NCI-H526 (cell line): ENCODE measurements at places on chromosomes 4 and X.

- DNase-seq, result no peak
These were observed 54.8 kb downstream of the COQ2 start for GRCh38 chr4:83229791-83230190.

DNA sequence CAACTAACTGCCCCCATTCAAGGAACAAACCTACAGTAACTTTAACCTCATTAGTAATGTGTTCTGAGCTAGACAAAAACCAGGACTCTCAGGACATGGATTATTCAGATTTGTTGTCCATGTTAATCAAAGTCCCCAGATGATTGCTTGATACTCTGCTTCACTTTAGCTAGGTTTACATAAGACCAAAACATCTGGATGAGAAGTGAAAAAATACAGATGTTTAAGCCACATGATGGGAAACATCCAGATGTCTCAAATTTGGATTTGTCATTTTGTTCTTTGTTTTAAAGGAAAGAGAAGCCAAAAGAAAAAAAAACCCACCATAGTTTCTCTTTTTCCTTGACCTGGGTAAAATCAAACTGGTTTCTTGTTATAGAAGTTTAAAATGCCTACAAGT is 48.5 kb upstream of the NRK start:
- DNase-seq, result no peak

DNA sequence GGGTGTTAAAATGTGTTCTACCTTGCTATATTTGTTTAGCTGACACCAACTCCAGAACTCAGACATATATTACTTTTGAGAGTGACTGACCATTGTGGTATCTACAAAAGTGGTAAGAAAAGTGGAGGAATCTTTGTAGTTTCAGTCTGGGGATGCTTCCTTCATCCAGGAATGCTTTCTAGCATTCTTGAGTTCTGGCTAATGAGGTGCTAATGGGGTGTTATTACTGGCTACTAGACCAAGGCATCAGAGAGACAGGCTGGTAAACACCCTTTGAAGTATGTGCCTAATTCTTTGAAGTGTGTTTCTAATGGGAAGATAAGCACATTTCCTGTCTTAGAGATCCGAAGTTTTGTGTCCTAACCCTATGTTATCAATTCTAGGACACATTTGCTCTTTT is 310.4 kb downstream of the SPRY1 start:
- DNase-seq, result no peak

DNA sequence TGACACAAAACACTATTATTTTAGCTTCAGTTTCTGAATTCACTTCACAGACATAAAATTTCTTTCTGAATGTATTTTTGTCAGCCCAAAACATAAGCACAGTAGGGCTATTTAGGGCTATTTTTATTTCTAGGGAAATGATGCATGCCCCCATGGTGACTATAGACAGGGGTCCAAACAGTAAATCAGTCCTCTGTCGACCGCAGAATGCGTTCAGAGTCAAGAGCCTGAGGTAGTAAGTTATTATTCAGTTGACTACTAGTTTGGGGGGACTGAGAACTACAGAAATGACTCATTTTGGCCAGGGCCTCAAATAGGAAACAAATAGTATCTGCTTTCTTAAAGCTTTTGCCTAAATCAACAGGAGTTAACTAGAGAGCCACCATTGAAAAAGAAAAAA is 414.4 kb downstream of the AFF2 start:
- no peak for DNase-seq

GRCh38 chr4:143380629-143381028 is 44.0 kb downstream of the GAB1 start:
- no peak for DNase-seq

GRCh38 chrX:22155126-22155525 is 117.6 kb upstream of the CBLL2 start:
- DNase-seq, result no peak

DNA sequence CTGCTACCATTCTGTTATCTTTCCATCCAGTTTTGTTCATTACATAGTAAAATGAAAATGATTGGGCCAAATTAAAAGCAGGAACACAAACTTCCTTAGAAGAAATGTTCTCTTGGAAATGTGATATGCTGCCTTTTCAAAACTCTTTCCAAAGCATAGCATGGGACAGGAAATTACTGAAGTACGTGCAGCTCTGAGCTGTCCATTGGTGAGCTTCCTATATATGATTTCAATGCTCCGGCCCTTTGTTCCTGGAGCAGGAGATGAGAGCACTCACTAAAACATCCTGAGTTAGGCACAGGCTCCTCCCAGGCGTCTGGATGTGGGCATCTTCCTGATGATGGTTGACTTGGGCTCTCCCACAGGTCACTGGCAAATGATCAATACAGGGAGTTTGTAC is 33.0 kb upstream of the ANXA3 start:
- no peak for DNase-seq

DNA sequence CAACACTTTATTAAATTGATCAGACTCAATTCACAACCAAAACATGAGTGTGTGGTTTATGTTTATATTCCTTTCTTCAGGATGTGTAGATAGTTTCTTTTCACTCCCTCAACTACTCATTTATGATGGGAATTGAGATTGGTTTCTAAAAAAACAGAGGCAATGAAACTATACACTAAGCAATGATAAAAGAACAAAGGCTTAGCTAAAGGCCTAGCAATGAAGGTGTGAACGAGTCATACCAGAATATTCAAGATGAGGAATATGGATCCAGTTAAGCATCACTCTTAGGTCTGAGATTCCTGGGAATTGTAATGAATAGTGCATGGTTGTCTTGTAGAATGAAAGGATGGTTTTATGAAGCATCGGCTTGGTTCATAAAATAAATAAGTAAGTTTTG is 17.5 kb upstream of the RASL11B start:
- DNase-seq, result no peak

GRCh38 chr4:22794732-22795131 is 102.0 kb downstream of the GBA3 start:
- no peak for DNase-seq

DNA sequence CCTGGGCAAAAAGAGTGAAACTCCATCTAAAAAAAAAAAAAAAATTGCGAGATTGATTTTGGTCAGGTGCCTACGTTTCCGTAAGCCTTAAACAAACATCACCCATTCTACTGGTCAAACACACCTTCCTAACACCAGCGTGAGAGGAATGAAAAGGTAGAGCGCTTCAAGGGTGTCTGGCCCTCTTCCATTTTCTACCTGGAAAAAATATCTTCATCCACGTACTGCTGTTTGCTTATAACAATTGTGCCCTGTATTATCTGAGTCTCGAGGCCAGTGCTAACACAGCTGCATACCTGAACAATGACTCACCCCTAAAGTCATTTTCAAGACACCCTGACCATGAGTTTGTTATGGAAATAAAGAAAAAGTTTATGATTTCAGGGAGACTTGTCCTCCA is 13.9 kb downstream of the TMSB4X start:
- DNase-seq, result no peak

DNA sequence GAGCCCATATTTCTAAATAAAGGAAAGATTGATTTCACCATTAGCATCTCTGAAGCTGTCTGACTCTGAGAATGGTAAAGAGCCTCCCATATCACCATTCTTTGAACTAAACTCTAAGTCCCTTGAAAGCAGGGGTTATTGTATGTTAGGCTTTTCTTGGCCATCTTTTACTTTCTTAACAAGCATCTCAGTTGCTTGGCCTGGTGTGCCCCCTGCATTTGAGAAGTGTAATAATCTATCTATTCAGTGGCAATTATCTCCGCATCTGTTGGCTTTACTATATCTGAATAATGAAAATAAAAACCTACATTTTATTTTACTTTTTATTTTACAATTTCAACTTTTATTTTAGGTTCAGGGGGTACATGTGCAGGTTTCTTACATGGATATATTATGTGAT is 128.3 kb upstream of the ARMCX2 start:
- peak; percentile 0 for DNase-seq

DNA sequence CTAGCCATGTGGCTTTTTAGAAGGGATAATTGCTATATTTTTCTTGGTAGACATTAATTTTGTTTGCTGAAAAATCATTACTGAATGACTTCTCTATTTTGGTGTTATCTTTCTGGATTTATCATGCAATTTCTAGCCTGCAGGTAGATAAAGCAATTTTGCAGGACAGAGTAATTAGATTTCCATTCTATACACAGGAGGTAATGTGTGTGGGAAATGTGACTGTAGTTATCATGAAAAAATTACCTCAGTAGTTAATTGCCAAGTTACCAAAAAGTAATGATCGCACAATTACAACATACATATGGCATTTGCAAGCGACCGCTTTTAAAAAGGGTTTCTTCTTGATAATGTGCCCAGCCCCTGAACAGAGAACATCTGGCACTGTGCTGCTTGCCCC is 66.1 kb downstream of the KIT start:
- no peak for DNase-seq

- no peak for DNase-seq
These were observed 39.5 kb downstream of the WDR1 start for GRCh38 chr4:10077076-10077475.

GRCh38 chr4:5932035-5932568 is 39.2 kb upstream of the CRMP1 start:
- DNase-seq, result no peak

DNA sequence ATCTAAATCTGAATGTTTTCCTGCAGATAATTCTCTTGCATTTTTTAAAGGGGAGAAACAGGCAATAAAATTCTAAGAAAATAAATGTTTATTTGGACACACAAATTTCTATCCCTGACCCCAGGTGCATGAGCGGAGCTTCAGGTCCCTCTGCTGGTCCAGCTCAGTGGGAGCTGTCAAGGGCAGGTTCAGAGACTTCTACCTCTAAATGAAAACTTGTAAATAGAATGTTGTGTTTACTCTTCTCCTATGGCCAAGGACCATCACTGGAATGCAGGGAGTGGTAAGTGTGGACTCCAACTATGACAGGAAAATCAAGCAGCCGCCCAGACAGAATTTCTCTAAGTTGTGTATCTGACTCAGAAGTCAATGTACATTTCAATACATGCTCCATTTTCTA is 148.6 kb upstream of the TTC29 start:
- DNase-seq, result no peak

DNA sequence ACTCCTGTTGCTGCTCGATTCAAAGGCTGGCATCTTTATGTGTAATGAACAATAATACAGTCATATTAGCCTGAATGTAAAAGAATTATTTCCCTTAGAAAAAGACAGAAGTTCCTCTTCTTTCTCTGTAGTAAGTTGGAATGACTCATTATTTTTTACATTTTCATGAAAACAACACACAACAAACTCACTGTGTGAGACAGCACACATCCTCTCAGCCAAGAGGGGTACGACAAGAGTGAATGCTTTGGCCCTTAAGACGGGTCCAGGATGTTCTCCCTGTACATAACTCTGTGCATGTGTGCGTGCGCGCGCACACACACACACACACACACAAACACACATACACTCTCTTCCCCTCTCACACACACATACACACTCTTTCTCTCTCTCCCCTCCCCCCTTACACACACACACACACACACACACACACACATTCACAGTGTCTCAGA is 72.8 kb downstream of the MANBA start:
- no peak for DNase-seq

- no peak for DNase-seq
These were observed 186.6 kb downstream of the RPA4 start for GRCh38 chrX:97070346-97070745.

GRCh38 chr4:112973750-112974251 is 75.7 kb upstream of the ANK2 start:
- DNase-seq, result no peak

DNA sequence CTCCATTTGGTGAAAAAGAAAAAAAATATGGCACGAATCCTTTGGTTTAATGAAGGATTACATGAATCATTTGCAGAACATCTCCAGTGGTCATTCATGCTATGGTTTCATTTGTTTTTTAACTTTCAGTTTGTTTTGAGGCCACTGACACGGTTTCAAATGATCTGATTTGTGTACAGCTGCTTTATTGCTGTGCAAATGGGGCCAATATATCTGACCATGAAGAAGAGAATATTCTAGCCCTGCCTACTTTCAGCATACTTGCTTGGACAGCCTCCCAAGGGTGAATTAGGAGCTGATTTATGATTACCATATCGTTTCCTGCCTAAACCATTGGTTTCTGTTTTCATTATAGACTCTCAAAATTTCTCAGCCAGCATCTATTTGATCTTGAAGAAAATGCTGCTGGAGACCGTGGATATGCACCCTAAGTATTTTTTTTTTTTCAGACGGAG is 30.7 kb downstream of the SPARCL1 start:
- DNase-seq, result peak; percentile 48

GRCh38 chrX:38489341-38489740 is 72.0 kb upstream of the TSPAN7 start:
- no peak for DNase-seq

GRCh38 chr4:94032754-94033153 is 174.9 kb upstream of the SMARCAD1 start:
- no peak for DNase-seq

- no peak for DNase-seq
These were observed 48.3 kb downstream of the ANXA5 start for GRCh38 chr4:121648516-121648915.

GRCh38 chr4:14234307-14234706 is 606.8 kb upstream of the BOD1L1 start:
- no peak for DNase-seq
